NCI-H1694 treated with DMSO at 0.1 percent for 48 hours (cell line): ENCODE measurements at places on chromosomes 7 and 10.
A peak's percentile ranks its signal among the peaks of the same experiment; 100 is the strongest.

- DNase-seq = no peak
Observed at GRCh38 chr10:57465155-57465554, 802.5 kb downstream of the IPMK start.

DNA sequence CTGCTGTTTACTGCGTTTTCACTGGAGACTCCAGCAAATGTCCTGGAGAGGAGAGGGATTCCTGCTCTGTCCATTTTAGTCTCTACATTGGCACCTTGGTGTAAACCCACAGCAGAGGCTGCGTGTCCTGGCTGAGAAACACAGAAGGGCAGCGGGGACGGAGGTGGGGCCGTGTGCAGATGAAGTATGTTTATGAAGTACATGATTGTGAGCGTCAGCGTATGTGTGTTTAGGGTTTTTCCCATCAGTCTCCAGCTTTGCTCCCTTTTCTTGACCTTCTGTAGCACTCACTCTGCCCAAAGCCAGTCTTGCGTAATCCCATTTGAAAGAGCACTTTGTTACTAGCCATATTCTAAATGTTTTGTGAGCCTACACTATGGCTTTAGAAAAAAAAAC lies 750.7 kb upstream of the SORCS1 start:
- no peak for DNase-seq

GRCh38 chr7:8105449-8106095 lies 137.0 kb downstream of the GLCCI1 start:
- no peak for DNase-seq

DNA sequence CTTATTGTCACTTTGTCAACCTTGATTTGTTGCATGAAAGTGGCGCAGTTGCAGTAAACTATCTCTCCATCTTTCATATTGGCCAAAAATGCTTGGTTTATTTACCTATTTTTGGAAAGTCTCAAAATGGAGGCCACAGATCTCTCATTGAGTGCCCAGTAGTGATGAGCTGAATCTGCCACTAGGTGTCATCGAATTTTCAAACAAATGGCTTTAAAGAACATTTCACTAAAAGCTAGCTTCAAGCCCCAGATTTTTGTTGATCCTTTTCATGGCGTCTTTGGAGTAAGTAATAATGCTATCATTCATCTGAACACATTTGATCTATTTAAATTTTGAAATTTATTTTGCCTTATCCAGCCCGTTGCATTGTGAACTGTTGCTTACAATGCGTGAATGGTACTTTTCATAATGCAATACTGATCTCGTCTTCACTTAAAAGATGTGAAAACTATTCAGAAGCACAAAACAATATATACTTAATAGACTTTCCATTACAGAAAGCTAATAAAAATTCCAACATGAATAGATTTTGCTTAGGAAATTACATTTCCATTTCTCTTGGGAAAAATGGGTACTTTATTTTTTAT lies 236.2 kb downstream of the DNAJB9 start:
- peak; percentile 56 for DNase-seq

- DNase-seq = no peak
Observed at GRCh38 chr10:70352401-70353097, 29.9 kb downstream of the LRRC20 start.

DNA sequence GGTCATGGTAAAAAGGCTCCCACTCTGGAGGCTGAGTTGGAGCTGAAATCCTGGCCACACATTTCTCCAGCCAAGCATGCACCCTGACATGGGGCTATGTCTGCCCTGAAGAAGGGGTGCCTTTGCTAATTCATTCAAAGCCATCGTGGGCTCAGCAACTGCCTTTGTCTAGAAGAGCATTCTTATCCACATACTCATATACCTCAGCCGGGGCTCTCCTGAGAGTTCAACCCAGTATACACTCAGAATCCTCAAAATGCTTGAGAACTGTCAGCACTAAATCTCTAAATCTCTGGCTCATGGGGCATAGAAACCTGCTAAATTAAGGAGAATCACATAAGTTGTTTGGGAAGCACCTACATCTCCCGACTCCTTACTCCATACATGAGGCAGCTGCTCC lies 89.3 kb downstream of the MRPL32 start:
- no peak for DNase-seq

GRCh38 chr10:119020627-119020946 lies 8.9 kb upstream of the NANOS1 start:
- no peak for DNase-seq

- DNase-seq = no peak
Observed at GRCh38 chr10:1068380-1069361, 12.5 kb downstream of the WDR37 start.

- peak; percentile 75 for DNase-seq
Observed at GRCh38 chr7:120843109-120843508, 14.8 kb downstream of the TSPAN12 start.

DNA sequence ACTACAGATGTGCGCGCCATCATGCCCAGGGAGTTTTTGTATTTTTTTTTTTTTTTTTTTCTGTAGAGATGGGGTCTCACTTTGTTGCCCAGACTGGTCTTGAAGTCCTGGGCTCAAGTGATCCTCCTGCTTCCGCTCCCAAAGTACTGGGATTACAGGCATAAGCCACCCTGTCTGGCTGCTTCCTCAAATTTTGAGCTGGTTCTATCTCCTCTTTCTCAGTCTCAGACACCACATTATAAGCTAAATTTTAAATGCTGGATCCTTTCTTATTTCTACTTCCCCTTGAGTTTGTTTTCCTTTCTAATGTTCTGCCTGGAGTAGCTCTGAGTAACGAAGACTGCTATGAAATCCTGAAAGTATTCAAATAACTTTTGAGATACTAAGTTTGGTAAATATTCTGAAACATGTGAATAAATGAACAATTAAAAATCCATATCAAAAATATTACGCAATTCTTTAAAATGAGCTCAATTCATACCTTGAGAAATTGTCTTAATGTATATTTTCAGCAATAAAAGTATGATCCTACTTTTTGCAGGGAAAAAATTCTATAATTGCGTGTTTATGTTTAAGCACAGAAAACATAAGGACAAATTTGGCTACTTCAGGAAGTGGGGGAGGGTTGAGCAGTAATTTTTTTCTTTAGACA lies 15.0 kb downstream of the TCAF1 start:
- no peak for DNase-seq

- DNase-seq = no peak
Observed at GRCh38 chr7:52455571-52455970, 579.9 kb upstream of the POM121L12 start.

DNA sequence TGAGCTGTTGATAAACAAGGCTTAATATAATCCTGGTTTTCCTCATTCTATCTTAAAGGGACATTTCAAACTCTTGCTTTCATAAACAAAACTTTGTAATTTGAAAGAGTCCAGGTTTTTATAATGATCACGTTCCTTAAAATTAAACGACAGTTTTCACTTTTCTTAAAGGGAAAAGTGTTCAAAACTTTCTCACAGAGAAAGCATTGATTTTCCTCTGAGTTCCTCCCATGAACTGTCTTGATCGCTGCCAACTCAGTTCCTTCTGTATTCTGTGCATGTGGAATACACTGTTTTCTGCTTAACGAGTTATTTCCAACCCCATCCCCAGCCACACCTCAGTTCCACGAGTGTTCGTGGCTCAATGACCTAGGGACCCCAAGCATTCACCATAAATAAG lies 2.4 kb upstream of the C7orf33 start:
- DNase-seq = no peak

- DNase-seq = no peak
Observed at GRCh38 chr7:141452911-141453310, 98.3 kb upstream of the AGK start.

GRCh38 chr10:74543276-74543675 lies 283.1 kb upstream of the KAT6B start:
- no peak for DNase-seq

- DNase-seq = no peak
Observed at GRCh38 chr7:155345490-155345889, 47.8 kb downstream of the INSIG1 start.

GRCh38 chr10:123301077-123301857 lies 147.1 kb downstream of the BUB3 start:
- no peak for DNase-seq

- DNase-seq = no peak
Observed at GRCh38 chr7:20507157-20507556, 108.3 kb upstream of the ABCB5 start.

DNA sequence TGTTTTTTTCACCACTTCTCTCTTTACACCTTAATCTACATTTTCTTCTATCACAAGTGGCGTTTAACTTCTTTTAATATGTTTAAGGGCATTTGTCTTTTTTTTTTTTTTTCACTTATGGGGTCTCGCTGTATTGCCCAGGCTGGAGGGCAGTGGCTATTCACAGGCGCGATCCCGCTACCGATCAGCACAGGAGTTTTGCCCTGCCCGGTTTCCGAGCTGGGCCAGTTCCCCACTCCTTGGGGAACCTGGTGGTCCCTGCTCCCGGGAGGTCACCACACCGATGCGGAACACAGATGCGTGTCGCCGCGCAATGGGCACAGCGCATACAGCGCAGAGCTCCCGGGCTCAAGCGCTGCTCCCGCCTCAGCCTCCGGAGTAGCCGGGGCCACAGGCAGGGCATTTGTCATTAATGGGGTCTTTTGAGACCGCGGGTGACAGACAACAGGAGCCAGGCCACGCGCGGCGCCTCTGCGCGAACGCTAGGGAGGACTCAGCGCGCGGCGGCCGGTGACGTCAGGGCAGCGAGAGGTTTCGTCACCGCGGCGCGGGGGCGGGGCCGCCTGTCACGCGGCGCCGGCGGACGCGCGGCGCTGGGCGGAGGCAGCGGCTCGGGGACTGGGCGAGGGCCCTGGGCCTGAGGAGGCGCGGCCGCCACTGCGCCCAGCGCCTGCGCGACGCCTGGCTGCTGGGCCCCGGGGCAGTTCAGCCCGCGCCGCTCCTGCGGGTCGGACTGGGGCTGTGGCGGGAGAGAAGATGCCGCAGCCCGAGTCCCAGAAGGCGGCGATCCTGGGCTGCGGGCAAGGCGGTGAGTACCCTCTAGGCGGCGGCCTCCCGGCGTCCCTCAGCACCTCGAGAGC lies at the start of gene GALNT11:
Gene GALNT11, plus strand, starts transcription at position 598 of the 860 bp plus-strand sequence. CDS start 68,554 bp downstream, outside the sequence.
- DNase-seq = peak; percentile 63

- DNase-seq = no peak
Observed at GRCh38 chr10:29878492-29878891, 180.9 kb downstream of the JCAD start.

- no peak for DNase-seq
Observed at GRCh38 chr10:90326498-90327267, 531.2 kb downstream of the HTR7 start.

DNA sequence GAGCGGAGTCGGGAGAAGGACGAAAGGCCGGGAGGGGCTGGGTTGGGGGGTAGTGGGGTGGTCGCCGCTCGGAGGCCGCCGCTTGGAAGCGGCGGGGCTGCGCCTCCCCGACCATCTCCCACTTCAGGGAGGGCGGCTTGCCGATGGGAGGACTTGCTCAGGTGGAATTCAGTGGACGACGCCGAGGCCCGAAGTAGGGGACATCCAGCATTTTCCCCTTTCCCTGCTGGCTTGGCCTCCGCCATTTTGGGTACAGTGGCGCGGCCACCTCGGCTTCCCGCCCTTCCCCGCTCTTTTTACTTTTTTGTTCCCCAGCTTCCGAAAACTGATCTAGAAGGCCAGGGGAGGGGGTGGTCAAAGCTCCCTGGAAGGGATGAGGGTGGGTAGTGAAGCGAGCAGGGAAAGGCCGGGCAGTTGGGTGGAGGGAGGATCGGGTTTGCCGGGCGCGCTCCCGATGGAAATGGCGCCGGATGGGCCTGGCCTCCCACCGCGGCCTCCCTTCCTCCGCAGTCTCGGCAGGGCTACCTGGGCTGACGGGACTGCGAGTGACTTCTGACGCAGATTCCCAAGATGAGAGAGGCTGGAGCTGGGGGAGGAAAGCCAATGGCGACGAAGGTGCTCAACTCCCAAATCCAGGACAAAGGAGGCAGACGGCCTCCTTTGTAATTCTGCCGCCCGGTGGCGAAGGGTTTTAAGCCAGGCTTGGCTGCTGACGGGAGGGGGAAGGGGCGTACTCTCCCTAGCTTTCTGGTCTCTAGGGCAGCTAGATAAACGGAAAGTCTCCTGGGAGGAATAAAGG lies at the start of gene PBLD:
Gene PBLD, minus strand, starts transcription at position 670 of the 799 bp plus-strand sequence. CDS start 26,084 bp downstream, outside the sequence.
- peak; percentile 56 for DNase-seq

- DNase-seq = no peak
Observed at GRCh38 chr7:128921866-128922440, 11.4 kb upstream of the KCP start.

GRCh38 chr10:5395168-5395567 lies 9.5 kb downstream of the TUBAL3 start:
- DNase-seq = no peak

GRCh38 chr7:39233851-39234529 lies 256.3 kb downstream of the POU6F2 start:
- no peak for DNase-seq

DNA sequence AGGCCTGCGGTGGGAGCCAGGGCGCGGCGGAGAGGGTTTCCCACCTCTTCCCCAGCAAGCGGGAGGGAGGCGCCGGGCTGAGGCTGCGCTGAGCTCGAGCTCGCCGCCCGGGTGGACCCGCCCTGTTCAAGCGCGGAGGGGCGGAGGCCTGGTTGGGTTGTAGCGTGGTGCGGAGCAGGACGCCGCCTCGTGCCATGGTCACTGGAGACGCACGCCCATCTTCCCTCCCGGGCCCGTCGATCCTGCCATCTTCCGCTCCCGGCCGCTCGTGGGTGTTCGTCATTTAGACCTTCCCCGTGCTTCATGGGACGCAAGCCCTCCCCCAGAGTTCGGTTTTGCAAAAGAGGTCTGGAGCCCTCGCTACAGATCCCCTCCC lies 9.3 kb upstream of the EN2 start:
- no peak for DNase-seq

DNA sequence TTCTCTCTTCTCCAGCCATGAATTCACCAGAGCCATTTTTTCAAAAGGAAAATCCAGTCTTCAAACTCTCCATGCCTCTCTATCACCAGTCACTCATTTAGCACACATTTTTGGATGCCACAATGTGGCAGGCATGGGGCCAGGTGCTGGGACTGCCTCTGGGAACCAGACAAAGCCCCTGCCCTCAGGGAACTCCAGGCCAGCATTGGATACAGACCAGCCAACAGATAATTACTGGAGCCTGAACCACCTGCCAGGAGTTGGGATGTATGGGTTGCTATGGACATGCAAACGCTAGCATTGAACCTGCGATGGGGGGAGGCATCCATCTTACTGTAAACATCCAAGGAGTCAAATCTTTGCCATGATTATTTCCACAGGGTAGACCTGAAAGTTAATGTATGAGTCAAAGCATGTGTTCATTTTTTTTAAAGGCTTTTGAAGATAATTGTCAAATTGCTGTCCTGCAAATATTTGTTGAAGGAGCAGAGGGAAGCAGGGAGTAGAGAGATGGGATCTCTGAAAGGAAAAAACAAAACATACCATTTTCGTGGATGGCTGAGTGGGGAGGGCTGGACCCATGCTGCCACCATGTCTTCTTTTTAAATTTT lies 43.2 kb downstream of the SRRM3 start:
- no peak for DNase-seq

DNA sequence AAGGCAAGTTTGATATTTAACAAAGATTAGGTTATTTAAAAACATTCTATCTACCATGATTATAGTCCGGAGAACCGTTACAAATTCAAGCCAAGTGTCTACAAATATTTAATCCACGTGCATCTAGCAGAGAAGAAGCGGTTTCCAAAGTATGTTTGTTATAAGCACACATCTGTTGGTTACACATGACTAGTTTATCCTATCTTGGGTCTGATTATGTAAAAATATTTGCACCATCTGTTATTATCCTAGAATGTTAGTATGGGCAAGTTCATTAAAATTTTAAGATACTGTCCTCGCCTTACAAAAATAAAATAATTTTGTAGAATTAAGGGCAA lies 289.2 kb upstream of the VSTM2A start:
- no peak for DNase-seq
